ENCODE measurements at places on chromosomes 6 and 20.
A peak's percentile ranks its signal among the peaks of the same experiment; 100 is the strongest.

GRCh38 chr6:35993150-35993549, 31.3 kb downstream of the SLC26A8 start:
- DNase-seq = no peak

DNA sequence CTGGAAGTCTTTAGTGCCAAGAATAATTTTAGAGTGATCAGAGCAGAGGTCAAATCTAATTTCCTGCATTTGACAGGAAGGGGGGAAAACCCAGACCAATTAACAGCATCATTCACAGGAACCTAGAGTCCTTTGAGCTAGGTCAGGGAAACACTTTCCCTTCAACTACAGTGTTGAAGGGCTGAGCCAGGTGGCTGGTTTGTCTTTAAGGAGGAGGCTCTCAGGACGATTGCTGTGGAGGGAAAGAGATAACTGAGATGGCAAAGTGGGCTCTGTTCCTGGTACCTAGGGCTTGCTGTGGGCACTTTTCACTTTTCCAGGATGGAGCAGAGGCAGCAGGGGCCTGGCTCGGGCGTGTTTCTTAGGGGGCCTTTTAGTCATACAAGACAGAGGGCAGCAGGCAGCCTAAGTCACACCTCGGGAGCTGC, 111.9 kb downstream of the SCML4 start:
- DNase-seq = no peak

DNA sequence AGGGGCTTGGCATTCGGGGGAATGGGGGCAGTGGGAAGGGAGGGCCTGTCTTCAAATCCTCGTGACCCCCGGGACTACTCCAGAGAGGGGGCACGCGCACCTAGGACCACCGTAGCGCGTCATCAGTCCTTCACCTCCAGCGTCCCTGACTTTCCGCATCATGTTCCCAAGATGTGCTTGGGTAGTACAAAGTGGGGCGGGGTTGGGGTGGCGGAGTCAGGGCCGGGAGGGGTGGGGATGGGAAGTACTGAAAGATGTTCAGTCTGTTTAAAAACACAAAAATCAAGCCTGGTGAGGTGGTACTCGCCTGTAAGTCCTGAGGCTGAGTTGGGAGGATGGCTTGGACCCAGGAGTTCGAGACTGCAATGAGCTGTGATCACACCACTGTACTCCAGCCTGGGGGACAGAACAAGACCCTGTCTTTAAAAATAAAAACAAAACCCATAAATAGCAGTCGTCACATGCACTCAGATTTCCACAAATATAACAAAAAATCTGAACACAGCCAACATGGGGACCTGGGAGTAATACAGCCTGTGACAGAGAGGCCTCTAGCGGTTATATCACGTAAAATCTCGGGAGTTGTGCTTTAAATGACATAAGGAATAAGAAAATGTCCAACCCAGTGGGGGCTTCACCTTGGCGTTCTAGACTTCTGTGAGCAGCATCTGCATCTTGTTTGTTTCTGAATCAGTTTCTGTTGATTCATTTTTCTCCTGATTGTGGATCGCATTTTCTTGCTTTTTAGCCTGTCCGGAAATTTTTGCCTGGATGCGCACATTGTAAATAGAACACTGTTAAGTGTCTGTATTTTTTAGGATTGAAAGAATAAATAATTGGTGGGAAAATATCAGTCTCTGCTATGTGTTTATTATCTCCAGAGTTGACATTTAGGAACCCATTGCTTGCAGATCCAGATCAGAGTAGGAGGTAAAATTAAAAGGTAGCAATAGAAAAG, 698 bp upstream of the LRP11 start:
- DNase-seq = peak; percentile 35

DNA sequence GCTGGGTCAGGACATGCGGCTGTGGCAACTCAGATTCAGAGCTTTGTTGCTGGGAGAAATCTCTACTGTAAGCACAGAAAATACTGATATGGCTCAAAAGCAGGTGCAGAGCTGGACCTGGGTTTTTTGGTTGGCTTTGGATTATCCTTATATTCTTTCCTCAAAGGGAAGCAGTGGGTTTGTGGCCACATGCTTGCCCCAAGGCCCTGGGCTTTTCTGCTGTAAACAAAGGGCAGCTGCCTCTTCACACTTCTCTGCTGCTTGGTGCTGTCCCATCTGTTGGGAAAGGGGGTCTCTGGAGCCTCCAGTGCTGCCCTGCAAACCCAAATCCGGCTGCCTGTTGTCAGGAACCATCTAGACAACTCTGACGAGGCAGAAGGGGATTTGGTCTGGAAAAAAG, 52.4 kb downstream of the ANKRD6 start:
- DNase-seq = no peak

GRCh38 chr6:3773678-3774298, 22.3 kb upstream of the PXDC1 start:
- DNase-seq = no peak

DNA sequence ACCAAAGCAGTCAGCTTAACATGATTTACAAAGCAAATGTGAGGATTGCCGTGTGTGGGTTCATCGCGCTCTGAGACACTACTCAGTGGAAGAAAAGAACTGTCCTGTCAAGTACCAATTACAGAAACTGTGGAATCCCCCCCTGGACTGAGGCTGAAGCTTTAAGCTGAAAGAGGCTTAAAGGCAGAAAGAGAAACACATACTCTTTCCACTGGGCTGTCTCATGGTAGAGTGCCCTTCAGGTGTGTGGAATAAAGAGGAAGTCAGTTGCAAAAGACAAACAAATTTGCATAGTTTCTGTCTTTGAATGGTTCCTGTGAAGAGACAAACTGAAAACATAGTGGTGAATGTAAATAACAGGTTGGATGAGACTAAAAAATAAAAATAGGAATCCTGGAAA, 560.4 kb upstream of the SYNCRIP start:
- no peak for DNase-seq

DNA sequence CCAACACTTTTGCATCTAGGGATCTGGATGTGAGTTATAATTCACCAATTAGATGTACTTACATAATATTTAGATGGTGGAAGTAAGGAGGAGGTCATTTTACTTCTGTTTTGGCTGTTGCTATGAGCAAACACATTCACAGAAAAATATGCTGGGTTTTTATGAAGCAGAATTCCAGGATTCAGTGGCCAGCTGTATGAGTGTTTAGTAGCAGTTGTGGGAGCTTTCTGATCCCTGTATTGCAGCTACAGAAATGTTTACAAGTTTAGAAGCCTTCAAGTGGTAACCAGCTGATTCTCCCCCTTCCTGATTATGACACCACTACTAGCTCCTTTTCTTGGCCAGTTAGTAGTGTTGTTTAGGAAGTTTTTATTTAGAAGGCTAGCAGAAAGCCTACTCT, 177.0 kb downstream of the TENT5A start:
- no peak for DNase-seq

- no peak for DNase-seq
Observed at GRCh38 chr6:118353564-118353963, 194.5 kb upstream of the PLN start.

- no peak for DNase-seq
Observed at GRCh38 chr20:47191956-47192355, 164.5 kb downstream of the ZMYND8 start.

Data from activated CD4-positive, alpha-beta T cell treated with anti-CD3 and anti-CD28 coated beads for 4 hours (primary cell).